Mammary epithelial cell (primary cell): ENCODE measurements at places on chromosomes 5 and 9. TPM values are rescaled to one million over a fixed set of nuclear protein-coding genes. Genes with fewer than 3 reads are reported as not detected.

DNA sequence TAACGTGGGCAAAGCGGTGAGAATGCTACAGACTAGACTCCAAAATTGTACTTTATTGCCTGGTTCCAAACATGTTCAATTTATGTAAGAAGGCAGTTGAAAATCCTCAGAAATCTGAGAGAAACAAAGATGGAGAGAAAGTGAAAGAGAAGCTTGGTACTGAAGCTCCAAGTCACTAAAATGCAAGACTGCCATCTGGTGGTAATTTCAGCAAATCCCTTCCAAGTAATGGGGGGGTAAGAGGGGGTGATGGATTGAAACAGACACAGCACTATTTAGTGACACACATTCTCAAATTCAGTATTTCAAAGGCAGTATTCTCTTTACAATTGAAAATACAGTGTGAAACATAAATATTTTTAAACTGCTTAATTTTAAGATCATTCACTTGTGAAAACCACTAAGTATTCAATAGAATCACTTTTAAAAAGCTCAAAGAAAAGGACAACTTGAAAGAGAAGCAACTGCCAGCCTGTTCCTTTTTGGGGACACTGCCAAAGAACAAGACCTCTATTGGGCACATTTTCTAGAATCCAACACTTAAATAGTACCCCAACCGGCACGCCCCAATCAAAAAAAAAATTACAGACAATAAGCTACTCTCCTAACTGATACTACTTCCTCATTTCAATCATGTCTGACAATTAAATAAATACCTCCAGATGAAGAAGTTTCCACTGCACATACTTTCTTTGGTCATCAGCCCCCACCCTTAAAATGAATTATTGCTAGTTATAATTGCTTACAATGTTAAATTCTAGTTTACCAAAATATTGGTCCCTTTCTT is 131.5 kb downstream of the AGTPBP1 start:
- DNase-seq = peak; percentile 53

- DNase-seq = no peak
Observed at GRCh38 chr5:6889030-6889429, 175.8 kb downstream of the TENT4A start.

SELENOP gene
- polyA plus RNA-seq = 0.57 TPM

LCP2 gene
- not detected for polyA plus RNA-seq

SLC6A18 gene
- polyA plus RNA-seq = not detected
